Activated CD4-positive, alpha-beta T cell treated with anti-CD3 and anti-CD28 coated beads, Interleukin-2, amount 10 ng/mL, durations not matched to agents 7 days and 5 days (primary cell): ENCODE measurements at places on chromosomes 13 and 19. TPM values are rescaled to one million over a fixed set of nuclear protein-coding genes. Genes with fewer than 3 reads are reported as not detected.

Gene ANO8
- total RNA-seq, result 17.5 TPM

Gene LRP3
- 0.20 TPM for total RNA-seq

GRCh38 chr13:20149762-20150161 is 11.1 kb downstream of the GJA3 start:
- H3K27ac ChIP-seq, result no peak overlapping the region
- H3K27me3 ChIP-seq, result peaks cover 21% of the 10 kb centered on the region
- H3K36me3 ChIP-seq, result no peaks in the 10 kb centered on the region

DNA sequence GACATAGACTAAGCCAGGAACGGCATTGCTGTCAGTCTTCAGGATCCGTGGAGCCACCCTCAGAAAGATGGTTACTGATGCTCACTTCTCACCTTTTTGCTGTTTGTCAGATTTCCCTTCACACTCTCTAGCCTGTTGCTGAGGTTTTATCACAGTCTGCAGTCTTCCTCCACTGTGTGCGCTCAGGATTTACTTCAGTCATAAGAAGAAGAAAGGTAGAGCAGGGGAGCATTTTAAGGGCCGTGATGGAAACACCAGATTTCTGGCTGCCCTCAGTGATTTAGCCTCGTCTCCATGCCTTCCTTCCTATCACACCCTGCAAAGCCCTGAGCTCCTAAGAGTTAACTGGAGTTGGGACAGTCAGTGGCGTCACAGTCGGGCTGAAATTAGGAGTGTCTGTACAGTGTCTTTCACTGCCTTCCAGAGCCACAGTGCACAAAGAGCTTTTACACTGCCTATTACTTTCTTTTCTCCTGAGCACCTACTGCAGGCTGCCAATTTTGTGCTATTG is 60.0 kb upstream of the GPR183 start:
- H3K27me3 ChIP-seq, result no peaks in the 10 kb centered on the region
- H3K36me3 ChIP-seq, result peaks cover 76% of the 10 kb centered on the region
- peak overlapping the region; percentile 47 for H3K4me3 ChIP-seq
- DNase-seq, result no peak
- H3K27ac ChIP-seq, result peak overlapping the region; percentile 87
- H3K4me1 ChIP-seq, result peaks cover 80% of the 10 kb centered on the region

GRCh38 chr13:109276261-109276660 is 510.1 kb downstream of the IRS2 start:
- H3K4me1 ChIP-seq, result no peaks in the 10 kb centered on the region
- no peak for DNase-seq
- H3K4me3 ChIP-seq, result no peak overlapping the region
- H3K27ac ChIP-seq, result no peak overlapping the region

DNA sequence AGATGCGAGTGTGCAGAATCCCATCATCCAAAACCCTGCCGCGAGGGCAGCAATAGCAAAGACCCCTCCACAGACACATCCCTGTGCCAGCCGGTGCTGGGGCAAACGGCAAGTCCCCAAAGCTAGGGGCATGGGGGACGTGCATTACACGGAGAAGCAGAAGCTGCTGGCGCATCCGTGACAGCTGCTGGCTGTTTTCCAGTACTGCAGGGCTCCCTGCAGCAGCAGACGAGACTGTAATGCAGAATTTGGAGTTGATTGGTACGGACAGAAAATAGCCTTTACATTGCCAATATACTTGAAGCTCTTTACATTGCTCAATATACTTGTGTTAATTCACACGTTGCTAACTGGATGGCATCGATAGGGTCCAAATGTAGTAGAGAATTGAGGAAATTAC is 77.2 kb upstream of the TMTC4 start:
- H3K27ac ChIP-seq, result no peak overlapping the region
- no peaks in the 10 kb centered on the region for H3K4me1 ChIP-seq
- no peaks in the 10 kb centered on the region for H3K27me3 ChIP-seq
- no peaks in the 10 kb centered on the region for H3K36me3 ChIP-seq
- no peak for DNase-seq

- H3K27ac ChIP-seq, result no peak overlapping the region
- peaks cover 9% of the 10 kb centered on the region for H3K27me3 ChIP-seq
- DNase-seq, result no peak
- no peaks in the 10 kb centered on the region for H3K4me1 ChIP-seq
- H3K36me3 ChIP-seq, result no peaks in the 10 kb centered on the region
Observed at GRCh38 chr19:690203-690602, 5.0 kb downstream of the PRSS57 start.

GRCh38 chr19:39514840-39515550 is at the start of gene SELENOV:
SELENOV (plus strand) TSS chr19:39515139; CDS start chr19:39515213, 74 bp downstream.
- H3K4me3 ChIP-seq, result peak within 1 kb of the TSS; percentile 32
- peaks cover 57% of the 10 kb centered on the region for H3K27me3 ChIP-seq
- H3K27ac ChIP-seq, result no peak within 1 kb of the TSS
- peaks cover 2% of the 10 kb centered on the region for H3K36me3 ChIP-seq
- H3K4me1 ChIP-seq, result peaks cover 9% of the 10 kb centered on the region

DNA sequence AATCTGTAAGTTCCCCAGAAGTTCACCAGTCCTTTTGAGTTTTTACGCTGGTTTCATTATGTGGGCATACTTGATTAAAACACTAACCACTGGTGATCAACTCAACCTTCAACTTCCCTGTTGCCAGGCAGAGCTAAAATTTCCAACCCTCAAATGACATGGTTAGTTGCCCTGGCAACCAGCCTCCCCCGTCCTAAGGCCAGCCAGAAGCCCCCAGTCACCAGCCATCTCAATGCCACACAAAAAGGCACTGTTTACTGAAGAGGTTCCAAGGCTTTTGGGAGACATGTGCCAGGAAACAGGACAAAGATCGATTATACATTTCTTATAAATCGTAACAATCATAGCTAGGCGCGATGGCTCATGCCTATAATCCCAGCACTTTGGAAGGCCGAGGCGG is 1.6 kb downstream of the ZNF649 start:
- DNase-seq, result no peak
- H3K27me3 ChIP-seq, result peaks cover 7% of the 10 kb centered on the region
- H3K4me3 ChIP-seq, result peak overlapping the region; percentile 99
- H3K27ac ChIP-seq, result peak overlapping the region; percentile 62
- H3K4me1 ChIP-seq, result peaks cover 23% of the 10 kb centered on the region
- peaks cover 74% of the 10 kb centered on the region for H3K36me3 ChIP-seq

DNA sequence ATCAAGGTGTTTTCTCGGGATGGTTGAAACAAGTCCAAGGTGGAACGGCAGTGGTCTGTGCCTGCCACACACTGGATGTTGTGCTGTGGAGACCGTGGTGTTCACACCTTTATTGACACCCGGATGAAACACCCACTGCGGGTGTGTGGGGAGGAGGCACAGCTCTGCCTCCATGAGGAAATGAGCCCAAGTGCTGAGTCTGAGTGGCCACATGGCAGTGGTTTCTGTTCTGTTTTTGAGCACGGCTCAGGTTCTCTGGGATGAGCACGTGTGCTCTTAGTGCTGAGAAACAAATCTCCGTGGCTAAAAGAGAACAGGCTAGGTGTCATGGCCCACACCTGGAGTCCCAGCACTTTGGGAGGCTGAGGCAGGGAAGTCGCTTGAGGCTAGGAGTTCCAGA is 29.5 kb downstream of the UPF1 start:
- H3K4me3 ChIP-seq, result no peak overlapping the region
- H3K36me3 ChIP-seq, result peaks cover 48% of the 10 kb centered on the region
- peak overlapping the region; percentile 9 for H3K27ac ChIP-seq
- H3K27me3 ChIP-seq, result no peaks in the 10 kb centered on the region
- DNase-seq, result no peak
- no peaks in the 10 kb centered on the region for H3K4me1 ChIP-seq
